Activated CD4-positive, alpha-beta T cell treated with anti-CD3 and anti-CD28 coated beads, Interleukin-2, amount 10 ng/mL, durations not matched to agents 24 days and 14 days (primary cell): ENCODE measurements at places on chromosomes 4 and X. TPM values are rescaled to one million over a fixed set of nuclear protein-coding genes. Genes with fewer than 3 reads are reported as not detected.
A peak's percentile ranks its signal among the peaks of the same experiment; 100 is the strongest.

DNA sequence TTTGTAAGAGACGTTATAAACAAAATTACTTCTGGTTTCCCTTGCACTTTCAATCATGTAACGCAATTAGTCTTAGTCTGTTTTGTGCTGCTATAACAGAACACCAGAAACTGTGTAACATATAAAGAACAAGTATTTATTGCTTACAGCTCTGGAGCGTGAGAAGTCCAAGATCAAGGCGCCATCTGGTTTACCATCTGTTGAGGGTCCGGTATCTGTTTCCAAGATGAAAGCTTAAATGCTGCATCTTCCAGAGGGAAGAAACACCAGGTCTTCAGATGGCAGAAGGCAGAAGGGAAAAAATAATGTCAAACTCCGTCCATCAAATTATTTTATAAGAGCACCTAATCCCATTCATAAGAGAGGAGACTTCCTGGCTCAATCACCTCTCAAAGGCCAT is 474.1 kb downstream of the PDGFC start:
- DNase-seq = no peak
- no peaks in the 10 kb centered on the region for H3K27me3 ChIP-seq
- H3K4me1 ChIP-seq = no peaks in the 10 kb centered on the region
- no peak overlapping the region for H3K4me3 ChIP-seq
- no peak overlapping the region for H3K27ac ChIP-seq

GRCh38 chr4:125121581-125121980 is 193.2 kb upstream of the FAT4 start:
- DNase-seq = no peak
- no peaks in the 10 kb centered on the region for H3K36me3 ChIP-seq
- no peak overlapping the region for H3K27ac ChIP-seq
- H3K4me3 ChIP-seq = no peak overlapping the region
- no peaks in the 10 kb centered on the region for H3K4me1 ChIP-seq

The DUSP9 gene
- 0.19 and 0.24 TPM in 2 replicates for total RNA-seq

The DMRTC1 gene
- total RNA-seq = not detected in 2 replicates

- no peak overlapping the region for H3K27ac ChIP-seq
- no peak overlapping the region for H3K4me3 ChIP-seq
- H3K27me3 ChIP-seq = peaks cover 8% of the 10 kb centered on the region
- DNase-seq = no peak
- H3K36me3 ChIP-seq = no peaks in the 10 kb centered on the region
Measured at GRCh38 chr4:151340751-151341385, 15.5 kb upstream of the SH3D19 start.

The TRPC5OS gene
- total RNA-seq = not detected in 2 replicates

DNA sequence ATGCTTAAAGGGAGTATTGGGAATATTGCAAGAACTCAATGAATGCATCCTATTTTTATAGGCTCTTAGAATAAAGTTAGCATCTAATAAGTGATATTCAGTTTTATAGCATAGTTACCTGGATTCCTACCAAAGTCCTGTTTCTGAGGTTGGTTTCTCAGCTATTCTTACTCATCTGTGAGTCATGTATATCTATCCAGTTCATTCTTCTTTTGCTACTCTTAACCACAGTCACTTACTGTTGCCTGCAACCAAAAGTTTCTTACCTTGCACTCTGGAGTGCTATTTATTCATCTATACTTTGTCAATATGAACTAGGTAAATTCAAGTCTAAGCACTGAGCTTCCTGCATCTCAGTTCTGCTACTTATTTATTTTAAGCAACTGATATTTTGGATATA is 322.5 kb downstream of the HS3ST1 start:
- H3K4me3 ChIP-seq = no peak overlapping the region
- no peak for DNase-seq
- no peak overlapping the region for H3K27ac ChIP-seq

- H3K27me3 ChIP-seq = peaks cover 15% of the 10 kb centered on the region
- no peak overlapping the region for H3K27ac ChIP-seq
- H3K4me1 ChIP-seq = peaks cover 2% of the 10 kb centered on the region
- no peaks in the 10 kb centered on the region for H3K36me3 ChIP-seq
- DNase-seq = no peak
Measured at GRCh38 chr4:5703831-5704230, 4.5 kb downstream of the EVC2 start.

DNA sequence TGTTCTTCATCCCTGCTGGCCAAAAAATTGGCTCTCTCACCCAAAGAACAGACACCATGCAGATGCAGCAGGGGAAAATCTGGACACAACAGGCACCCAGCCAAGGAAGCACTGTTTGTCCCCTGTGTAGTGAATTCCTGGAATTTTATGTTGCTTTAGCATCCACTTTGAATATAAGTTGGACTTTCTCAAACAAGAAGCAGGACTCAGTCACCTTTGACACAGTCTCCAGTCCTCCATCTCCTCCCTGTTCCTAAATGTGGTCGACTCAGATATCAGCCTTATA is 11.8 kb downstream of the ZNF182 start:
- peaks cover 17% of the 10 kb centered on the region for H3K4me1 ChIP-seq
- H3K27ac ChIP-seq = peak overlapping the region; percentile 67
- H3K27me3 ChIP-seq = no peaks in the 10 kb centered on the region
- peaks cover 85% of the 10 kb centered on the region for H3K36me3 ChIP-seq
- H3K4me3 ChIP-seq = no peak overlapping the region

The ARHGAP24 gene
- total RNA-seq = not detected in 2 replicates

DNA sequence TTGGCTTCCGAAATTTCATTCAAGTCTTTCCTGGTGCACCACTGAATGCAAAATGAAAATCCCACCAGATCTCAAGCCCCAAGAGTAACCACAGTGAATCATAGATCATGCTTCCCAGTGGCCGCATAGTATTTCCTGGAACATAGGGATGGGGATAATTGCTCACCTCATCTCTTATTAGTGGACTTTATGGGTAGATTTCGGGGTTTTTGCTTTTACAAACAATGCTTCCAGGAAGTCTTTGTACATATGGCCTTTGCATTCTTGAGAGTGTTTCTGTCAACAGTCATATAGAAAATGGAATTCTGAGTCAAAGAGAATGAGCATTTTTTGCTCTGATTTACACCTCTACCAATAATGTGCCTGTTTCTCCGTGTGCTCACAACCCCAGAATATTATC is 53.4 kb downstream of the PPEF2 start:
- peaks cover 6% of the 10 kb centered on the region for H3K27me3 ChIP-seq
- H3K4me1 ChIP-seq = peaks cover 13% of the 10 kb centered on the region
- no peak overlapping the region for H3K27ac ChIP-seq

The PCDH18 gene
- total RNA-seq = not detected in 2 replicates

The BEX3 gene
- 3.3 and 4.5 TPM in 2 replicates for total RNA-seq

DNA sequence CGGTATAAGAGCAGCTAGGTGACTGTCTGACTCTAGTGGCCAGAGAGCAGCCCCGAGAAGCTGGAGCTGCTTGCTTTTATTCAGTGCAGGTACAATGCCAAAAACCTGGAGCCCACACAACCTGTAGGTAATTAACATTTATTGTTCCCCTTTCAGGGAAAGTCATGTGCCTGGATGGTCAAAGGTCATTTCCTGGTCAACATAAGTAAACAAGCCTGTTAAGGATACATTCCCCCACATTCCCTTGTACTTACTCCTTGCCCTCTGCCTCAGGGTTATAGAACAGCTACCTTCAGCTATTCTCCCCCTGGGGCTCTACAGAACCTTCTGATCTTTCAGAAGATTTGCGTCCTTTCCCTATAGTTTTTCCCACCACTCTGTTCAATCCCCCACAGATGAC is 253.4 kb downstream of the TMA16 start:
- no peak overlapping the region for H3K4me3 ChIP-seq
- no peaks in the 10 kb centered on the region for H3K4me1 ChIP-seq
- DNase-seq = no peak
- no peaks in the 10 kb centered on the region for H3K36me3 ChIP-seq
- H3K27ac ChIP-seq = no peak overlapping the region

- H3K4me1 ChIP-seq = peaks cover 5% of the 10 kb centered on the region
- H3K36me3 ChIP-seq = peaks cover 6% of the 10 kb centered on the region
- no peak overlapping the region for H3K4me3 ChIP-seq
- no peak overlapping the region for H3K27ac ChIP-seq
- DNase-seq = peak; percentile 78
- peaks cover 3% of the 10 kb centered on the region for H3K27me3 ChIP-seq
Measured at GRCh38 chrX:1224954-1225353, 12.5 kb upstream of the CRLF2 start.

The POU3F4 gene
- not detected in 2 replicates for total RNA-seq

The TLR6 gene
- total RNA-seq = 0.88 and 1.1 TPM in 2 replicates

- H3K4me3 ChIP-seq = peak overlapping the region; percentile 64
- peak overlapping the region; percentile 34 for H3K27ac ChIP-seq
- DNase-seq = no peak
- peaks cover 6% of the 10 kb centered on the region for H3K4me1 ChIP-seq
Measured at GRCh38 chrX:71052721-71053120, 15.4 kb downstream of the SNX12 start.

DNA sequence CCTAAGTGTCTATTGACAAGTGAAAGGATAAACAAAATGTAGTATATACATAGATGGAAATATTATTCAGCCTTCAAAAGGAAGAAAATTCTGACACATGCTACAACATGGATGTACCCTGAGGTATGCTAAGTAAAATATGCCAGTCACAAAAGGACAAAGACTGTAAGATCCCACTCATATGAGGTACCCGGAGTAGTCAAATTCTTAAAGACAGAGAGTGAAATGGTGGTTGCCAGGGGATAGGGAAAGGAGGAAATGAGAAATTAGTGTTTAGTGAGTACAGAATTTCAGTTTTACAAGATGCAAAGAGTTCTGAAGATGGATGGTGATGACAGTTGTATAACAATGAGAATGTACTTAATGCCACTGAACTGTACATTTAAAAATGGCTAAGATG is 102.3 kb upstream of the NAP1L5 start:
- H3K36me3 ChIP-seq = peaks cover 34% of the 10 kb centered on the region
- H3K27ac ChIP-seq = no peak overlapping the region
- no peak for DNase-seq
- peaks cover 17% of the 10 kb centered on the region for H3K4me1 ChIP-seq
- no peak overlapping the region for H3K4me3 ChIP-seq

GRCh38 chr4:153260553-153261300 is 56.5 kb downstream of the TRIM2 start:
- H3K27me3 ChIP-seq = peaks cover 19% of the 10 kb centered on the region
- no peak overlapping the region for H3K27ac ChIP-seq
- DNase-seq = no peak
- no peak overlapping the region for H3K4me3 ChIP-seq

The SMIM31 gene
- total RNA-seq = not detected in 2 replicates

DNA sequence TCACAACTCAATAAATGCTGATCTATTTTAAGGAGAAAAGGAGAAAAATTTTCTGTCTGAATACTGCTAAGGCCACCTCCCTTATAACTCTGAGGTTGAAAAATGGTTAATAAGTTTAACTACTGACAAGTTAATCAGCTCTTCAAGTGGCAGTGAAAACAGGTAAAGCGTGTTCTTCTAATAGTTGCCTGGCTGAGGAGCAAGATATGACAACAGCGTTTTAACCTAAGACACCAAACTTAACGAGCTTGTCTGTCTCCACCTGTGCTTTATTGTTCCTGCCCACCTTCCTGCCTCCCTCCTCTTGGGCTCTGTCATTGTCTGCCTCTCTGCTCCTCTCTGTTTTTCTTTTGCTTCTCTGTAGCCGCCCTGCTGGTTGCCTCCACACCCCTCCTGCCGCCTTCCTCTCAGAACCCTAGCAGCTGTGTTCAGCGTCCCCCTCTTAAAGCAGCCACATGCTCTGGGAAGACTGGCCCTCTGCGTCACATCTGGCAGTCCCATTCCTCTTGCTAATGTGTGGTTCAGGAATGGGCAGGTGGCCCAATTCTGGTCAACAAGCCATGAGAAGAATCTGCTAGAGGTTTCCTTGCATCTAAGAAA is 4.3 kb upstream of the TSPAN5 start:
- no peaks in the 10 kb centered on the region for H3K27me3 ChIP-seq
- H3K27ac ChIP-seq = peak overlapping the region; percentile 96
- H3K4me1 ChIP-seq = peaks cover 53% of the 10 kb centered on the region
- H3K36me3 ChIP-seq = peaks cover 8% of the 10 kb centered on the region
- peak overlapping the region; percentile 82 for H3K4me3 ChIP-seq

DNA sequence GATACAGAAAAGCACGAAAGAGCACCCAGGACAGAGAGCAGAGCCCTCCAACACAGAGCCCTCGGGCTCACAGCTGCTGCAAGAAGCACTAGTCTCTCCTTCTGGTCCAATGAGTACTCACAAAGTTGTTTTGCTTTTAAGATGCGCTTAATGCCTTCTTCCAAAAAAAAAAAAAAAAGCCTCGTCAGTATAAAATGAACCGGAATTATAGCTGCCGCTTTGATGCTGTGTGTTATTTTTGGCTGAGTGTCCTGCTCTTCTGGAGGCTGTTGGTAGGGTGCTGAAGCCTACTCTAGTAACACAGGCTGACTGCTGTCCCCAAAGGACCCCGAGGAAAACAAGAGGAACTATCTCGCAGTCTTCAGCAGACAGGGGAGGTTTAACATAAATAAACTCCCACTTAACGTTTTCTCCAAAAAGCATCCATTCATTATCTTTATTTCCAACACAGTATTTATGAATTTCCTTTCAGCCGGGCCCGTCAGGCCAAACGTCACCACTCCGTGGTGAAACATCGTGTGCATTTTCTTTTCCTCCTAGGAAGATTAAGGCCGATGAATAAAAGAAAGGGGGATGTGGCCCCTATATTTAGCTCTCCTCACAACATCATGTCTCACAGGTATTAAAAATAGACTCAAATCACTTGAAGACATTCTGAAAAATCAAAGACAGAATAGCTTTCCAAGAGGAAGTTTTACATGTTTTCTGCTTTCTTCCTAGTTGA is 213.7 kb upstream of the PPARGC1A start:
- no peak overlapping the region for H3K4me3 ChIP-seq
- H3K4me1 ChIP-seq = no peaks in the 10 kb centered on the region
- no peaks in the 10 kb centered on the region for H3K36me3 ChIP-seq
- DNase-seq = no peak

- H3K27ac ChIP-seq = no peak overlapping the region
- H3K36me3 ChIP-seq = peaks cover 25% of the 10 kb centered on the region
- DNase-seq = no peak
- H3K27me3 ChIP-seq = no peaks in the 10 kb centered on the region
Measured at GRCh38 chrX:47158131-47158530, 13.1 kb downstream of the RBM10 start.

GRCh38 chr4:87848622-87849351 is 16.0 kb downstream of the MEPE start:
- DNase-seq = peak; percentile 79
- peaks cover 21% of the 10 kb centered on the region for H3K27me3 ChIP-seq
- peaks cover 8% of the 10 kb centered on the region for H3K4me1 ChIP-seq
- peak overlapping the region; percentile 7 for H3K4me3 ChIP-seq
- H3K36me3 ChIP-seq = no peaks in the 10 kb centered on the region

- H3K4me1 ChIP-seq = peaks cover 40% of the 10 kb centered on the region
- H3K27me3 ChIP-seq = no peaks in the 10 kb centered on the region
- H3K27ac ChIP-seq = peak overlapping the region; percentile 72
- peaks cover 27% of the 10 kb centered on the region for H3K36me3 ChIP-seq
- peak overlapping the region; percentile 95 for H3K4me3 ChIP-seq
- peak; percentile 68 for DNase-seq
Measured at GRCh38 chr4:109562457-109563239, 2.6 kb downstream of the MCUB start.

GRCh38 chrX:87846956-87847355 is 329.4 kb downstream of the KLHL4 start:
- H3K36me3 ChIP-seq = no peaks in the 10 kb centered on the region
- H3K27ac ChIP-seq = no peak overlapping the region
- no peaks in the 10 kb centered on the region for H3K27me3 ChIP-seq
- H3K4me3 ChIP-seq = no peak overlapping the region
- H3K4me1 ChIP-seq = no peaks in the 10 kb centered on the region
- no peak for DNase-seq
